ENCODE measurements at places on chromosomes 4 and X.
A peak's percentile ranks its signal among the peaks of the same experiment; 100 is the strongest.

DNA sequence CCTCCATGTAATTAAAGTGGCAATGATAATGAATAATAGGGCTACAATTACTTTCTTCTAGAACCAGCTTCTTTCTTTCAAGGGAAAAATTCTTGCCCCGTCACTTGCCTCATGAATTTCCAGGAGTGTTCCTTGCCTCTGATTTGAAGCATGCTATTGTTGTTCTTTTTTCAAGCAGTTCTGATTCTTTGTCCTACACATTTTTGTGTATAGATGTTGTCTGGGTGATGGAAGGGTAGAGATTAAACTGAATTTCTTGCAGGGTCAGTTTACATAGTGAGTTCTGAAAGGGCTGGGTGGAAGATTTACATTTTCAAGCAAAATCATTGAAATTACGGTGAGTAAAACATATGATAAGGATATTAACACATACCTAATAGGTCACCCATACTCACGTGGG, 107.0 kb upstream of the TENM3 start:
- no peak for DNase-seq

- no peak for DNase-seq
These were observed 49.0 kb downstream of the AMMECR1 start for GRCh38 chrX:110268886-110269285.

GRCh38 chr4:12178614-12179610, 750.2 kb upstream of the HS3ST1 start:
- no peak for DNase-seq

DNA sequence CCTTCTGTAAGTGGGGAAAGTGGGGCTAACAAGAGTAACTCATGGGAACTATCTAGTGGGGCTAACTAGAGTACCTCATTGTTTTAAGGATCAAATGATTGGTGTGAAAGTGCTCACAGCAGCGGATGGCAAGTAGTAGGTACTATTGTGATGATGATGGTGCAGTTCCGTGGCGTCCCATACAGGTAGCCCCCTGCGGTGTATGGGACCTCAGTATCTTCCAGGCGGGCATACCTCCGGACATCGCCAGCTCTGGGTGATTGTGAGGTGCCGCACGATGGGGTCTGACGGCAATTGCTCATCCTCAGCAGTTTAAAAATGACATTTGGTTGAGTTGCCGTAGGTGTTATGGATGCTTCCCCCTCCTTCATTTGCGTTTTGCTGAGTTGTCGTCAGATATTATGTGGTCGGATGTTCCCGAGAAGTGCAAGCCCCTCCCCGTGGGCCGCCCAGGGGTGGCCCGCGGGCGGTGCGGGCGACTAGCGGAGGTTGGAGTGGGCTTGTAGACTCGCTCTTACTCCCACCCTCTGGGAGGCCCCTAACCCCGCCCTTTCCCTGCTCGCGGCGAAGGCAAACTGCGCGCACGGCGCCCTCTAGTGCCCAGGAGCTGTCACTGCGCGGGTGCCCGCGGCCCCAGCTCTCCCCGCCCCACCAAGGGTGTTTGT, 18.3 kb upstream of the GPR101 start:
- peak; percentile 73 for DNase-seq

GRCh38 chr4:31016322-31017061, 296.3 kb downstream of the PCDH7 start:
- no peak for DNase-seq

- DNase-seq: no peak
These were observed 172.5 kb downstream of the CAMK2D start for GRCh38 chr4:113588895-113589668.

DNA sequence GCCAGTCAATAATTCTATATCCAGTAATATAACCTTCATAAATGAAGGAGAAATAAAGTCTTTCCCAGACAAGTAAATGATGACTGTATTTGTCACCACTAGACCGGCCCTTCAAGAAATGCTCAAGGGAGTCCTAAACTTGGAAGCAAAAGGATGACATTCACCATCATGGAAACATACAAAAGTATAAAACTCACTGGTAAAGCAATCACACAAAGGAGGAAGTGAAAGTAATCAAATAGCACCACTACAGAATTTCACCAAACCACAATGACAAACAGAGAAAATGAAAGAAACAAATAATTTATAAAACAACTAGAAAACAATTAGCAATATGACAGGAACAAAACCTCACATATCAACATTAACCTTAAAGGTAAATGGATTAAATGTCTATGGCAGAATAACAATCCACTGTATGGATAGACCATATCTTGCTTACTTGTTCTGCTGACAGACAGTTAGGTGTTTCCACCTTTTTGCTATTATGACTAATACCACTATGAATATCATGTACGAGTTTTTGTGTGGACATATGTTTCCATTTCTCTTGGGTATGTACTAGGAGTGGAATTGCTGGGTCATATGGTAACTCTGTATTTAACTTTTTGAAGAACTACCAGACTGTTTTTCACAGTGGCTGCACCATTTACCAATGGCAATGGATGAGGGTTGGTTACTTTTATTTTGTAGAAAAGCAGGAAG, 44.9 kb downstream of the NAT8L start:
- DNase-seq: no peak

DNA sequence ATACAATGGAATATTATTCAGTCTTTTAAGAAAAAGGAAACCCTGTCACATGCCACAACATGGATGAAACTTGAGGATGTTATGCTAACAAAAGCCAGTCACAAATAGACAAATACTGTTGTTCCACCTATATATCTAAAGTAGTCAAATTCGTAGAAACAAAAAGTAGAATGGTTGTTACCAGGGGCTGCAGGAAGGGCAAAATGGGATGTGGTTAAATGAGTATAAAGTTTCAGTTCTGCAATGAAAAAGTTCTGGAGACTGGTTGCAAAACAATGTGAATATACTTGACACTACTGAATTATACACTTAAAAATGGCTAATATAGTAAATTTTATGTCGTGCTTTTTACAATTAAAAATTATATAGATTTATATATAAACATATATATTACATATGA, 12.2 kb downstream of the SPOCK3 start:
- no peak for DNase-seq

GRCh38 chr4:164192844-164193243, 561.1 kb upstream of the SMIM31 start:
- DNase-seq: no peak

GRCh38 chrX:77415161-77415560, 32.0 kb upstream of the FGF16 start:
- DNase-seq: no peak

- DNase-seq: no peak
These were observed 125.1 kb downstream of the ARX start for GRCh38 chrX:24890677-24891076.

DNA sequence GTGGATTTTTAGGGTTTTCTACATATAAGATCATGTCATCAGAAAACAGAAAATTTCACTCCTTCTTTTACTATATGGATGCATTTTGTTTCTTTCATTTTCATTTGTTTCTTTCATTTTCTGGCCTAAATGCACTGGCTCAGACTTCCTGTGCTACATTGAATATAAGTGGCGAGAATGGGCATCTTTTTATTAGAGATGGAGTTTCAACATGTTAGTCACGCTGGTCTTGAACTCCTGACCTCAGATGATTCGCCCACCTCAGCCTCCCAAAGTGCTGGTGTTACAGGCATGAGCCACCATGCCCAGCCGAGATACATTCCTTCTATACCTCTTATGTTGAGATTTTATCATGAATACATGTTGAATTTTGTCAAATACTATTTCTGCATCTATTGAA, 61.8 kb downstream of the BRWD3 start:
- no peak for DNase-seq

DNA sequence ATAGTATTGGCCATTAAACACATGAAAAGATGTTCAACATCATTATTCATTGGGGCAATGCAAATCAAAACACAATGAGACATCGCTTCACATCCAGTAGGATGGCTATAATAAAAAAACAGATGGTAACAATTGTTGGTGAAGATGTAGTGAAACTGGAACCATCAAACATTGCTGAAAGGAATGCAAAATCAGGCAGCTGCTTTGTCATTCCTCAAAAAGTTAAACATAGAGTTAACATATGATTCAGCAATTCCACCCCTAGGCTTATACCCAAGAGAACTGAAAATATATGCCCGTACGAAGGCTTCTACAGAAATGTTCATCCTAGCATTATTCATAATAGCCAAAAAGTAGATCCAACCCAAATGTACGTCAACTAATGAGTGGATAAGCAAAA, 144.0 kb upstream of the NAP1L5 start:
- no peak for DNase-seq

DNA sequence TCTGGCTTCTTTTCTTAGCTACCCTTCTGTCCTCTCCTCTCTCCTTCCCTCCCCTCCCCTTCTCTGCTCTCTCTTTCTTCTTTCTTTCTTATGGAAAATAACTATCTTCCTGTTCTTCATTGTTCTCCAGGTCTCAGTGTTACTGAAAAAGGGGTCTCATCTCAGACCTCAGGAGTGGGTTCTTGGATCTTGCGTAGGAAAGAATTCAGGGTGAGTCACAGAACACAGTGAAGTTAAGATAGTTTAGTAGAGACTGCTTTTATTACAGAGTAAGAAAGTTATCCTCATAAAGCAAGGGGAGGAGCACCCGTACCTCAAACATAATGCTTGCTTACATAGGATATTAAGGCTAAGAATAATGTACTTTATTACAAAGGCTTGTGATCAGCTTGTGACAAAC, 31.8 kb upstream of the CWH43 start:
- no peak for DNase-seq

GRCh38 chr4:87257523-87257922, 37.1 kb upstream of the KLHL8 start:
- no peak for DNase-seq

DNA sequence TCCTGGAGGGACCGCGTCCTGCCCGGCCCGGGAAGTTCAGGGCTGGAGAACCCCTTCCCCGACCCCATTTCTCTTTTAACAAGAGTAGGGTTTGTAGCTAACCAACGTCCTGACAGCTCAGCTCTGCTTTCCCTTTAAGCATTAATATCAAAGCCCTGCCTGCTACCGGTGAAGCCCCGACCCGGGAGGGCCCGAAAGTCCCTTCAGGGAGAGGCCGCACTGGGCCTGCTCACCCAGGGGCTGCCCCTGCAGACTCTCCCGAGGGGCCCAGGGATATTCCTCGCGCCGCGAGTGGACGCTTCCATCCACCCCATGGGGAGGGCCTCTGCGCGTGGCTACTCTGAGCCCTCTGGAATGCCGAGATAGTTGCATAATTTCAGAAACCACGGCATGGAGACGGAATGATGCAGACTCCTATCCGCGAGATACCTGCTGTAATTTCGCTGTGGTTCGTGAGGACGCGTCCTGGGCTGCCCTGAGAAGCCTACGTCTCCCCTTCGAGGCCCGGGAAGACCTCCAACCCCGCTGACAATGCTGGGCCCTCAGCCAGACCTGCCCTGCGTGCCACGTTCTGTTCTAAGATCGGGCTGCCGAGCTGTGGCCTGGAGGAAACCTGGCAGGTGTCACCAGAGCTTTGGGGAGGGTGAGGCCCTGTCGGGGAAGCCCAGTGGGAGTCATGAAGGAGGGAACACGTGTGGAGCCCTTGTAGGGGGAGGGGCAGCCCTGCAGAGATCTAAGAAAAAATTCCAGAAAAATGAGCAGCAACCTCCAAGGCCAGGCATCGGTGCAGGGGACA, 999 bp upstream of the CTBP1 start:
- DNase-seq: peak; percentile 31

GRCh38 chr4:158965226-158965625, 137.7 kb upstream of the RAPGEF2 start:
- DNase-seq: no peak

DNA sequence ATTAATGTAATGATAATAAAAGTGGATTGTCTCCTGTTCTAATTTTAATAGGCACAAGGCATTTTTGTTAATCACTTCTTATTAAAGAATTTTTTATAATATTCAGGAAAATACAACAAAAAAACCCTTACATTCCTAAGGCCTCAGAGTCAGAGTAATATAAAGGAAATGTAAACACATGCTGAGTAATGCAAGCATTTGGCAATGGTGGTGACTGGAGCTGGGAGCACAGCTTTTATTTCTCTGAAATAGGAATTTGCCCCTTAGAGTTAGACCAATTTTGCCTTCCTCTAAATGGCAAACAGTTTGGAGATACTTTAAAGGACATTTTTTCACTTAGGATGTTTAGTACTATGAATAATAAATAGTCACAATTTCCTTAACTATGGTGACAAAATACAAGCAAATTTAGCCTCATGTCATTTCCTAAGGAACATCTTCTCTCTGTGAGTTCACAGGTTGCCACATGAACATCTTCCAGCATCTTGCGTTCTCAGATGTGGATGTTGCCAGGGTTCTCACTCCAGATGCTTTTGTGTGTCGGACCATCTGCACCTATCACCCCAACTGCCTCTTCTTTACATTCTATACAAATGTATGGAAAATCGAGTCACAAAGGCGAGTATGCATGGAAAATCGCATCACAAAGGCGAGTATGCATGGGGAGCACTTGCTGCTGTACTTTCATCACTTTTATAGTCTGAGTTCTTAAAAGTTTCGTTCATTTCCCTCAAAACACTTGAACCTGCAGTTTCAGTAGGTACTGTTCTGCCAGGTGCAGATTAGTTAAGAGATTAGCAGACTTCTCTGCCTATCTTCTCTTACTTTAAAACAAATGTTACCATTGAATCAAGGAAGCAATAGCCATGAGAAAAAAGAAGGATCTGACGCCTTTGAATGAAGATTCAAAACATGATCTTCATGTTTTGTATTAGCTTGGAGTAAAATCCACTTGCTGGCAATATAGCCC, 15.9 kb upstream of the F11 start:
- no peak for DNase-seq

DNA sequence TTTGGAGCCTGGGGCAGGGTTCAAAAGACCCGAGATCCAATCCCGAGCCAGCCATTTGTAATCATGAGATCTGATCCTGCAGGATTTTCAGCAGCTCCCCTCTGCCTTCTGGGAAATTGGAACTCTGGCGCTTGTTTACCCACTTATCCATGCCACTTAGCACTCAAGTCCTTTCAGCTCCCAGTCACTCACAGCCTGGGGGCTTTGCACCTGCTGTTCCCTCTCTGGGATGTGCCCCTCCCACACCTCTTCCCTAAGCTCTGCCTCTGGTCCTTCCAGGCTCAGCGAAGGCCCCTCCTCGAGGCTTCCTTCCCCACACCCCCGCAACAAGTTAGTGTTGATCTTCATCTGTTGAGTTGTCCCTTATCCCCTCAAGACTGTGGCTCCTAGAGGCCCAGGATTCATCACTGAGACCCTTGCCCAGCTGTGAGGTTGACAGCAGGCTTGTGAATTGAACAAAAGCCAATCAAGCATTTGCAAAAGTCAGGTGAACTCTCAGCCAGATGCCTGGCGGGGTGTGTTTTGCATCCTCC, 99.1 kb upstream of the AFAP1 start:
- no peak for DNase-seq

DNA sequence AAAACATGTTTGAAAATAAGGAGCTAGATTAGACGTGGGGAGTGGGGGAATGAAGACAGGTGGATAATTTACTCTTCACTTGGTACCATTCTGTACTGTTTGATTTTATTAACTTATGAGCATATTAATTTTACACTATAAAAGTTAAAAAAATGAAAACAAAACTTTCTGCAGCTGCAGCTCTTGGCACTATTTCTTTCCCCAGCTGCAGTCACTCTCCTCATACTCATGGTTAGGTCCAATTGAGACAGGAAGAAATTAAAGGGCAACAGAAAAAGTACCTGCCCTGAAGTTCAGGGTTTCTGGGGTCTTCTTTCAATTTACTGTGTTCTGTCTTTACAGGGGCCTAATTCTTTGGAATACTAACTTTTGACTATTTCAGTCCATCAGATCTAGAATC, 15.4 kb downstream of the MAD2L1 start:
- no peak for DNase-seq

GRCh38 chr4:74628852-74629620, 165.3 kb downstream of the BTC start:
- no peak for DNase-seq
